ENCODE measurements at places on chromosomes 6 and 20.
A peak's percentile ranks its signal among the peaks of the same experiment; 100 is the strongest.

DNA sequence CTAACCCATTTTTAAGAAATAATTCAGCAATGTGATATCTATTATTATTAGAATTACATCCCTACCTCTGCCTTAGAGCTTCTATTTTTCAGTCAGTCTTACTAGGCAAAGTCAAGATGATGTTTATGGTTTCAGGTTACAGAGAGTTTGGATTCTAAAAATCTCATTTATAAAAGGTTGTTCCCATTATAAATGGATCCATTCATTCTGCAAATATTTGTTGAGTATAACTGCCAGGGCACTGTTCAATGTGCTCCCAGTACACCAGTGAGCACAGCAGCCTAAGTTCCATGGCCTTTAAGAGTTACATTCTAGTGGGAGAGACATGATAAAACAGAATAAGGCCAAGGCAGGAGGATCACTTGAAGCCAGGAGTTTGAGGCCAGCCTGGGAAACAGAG is 75.9 kb upstream of the EYA4 start:
- no peak for DNase-seq

GRCh38 chr6:125357515-125358256 is 55.9 kb upstream of the HDDC2 start:
- DNase-seq: no peak

DNA sequence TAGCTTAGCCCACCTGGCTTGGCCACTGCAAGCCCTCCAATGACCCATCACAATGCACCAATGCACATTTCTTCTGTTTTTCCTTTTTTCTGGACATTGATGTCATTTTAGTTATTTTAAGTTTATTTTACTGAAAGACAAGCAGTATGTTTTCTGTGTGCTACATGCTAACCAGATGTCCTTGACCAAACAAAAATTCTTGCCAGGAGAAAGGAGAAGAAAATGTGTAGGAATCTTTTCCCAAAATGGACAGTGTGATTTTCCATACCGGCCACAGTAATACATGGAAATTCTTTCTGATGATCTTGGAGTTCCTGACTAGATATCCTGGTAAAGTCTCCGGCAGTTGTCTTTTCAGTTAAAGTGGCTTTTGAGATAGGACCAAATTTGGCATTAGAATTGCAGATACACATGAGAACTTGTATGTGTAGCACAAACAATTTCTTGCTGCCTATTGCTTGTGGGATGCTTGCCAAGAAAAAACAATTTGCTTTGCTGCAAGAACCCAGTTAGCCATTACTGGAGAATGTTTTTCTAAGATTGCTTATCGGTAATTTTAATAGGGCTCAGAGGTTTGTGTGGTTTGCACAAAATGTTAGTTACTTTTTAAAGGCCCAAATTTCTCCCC is 696.5 kb upstream of the CITED2 start:
- no peak for DNase-seq

GRCh38 chr6:97473979-97474378 is 191.0 kb upstream of the MMS22L start:
- no peak for DNase-seq

GRCh38 chr6:38973178-38974057 is 75.2 kb upstream of the GLP1R start:
- peak; percentile 29 for DNase-seq

- DNase-seq: no peak
These were observed 545.6 kb upstream of the MAP3K7 start for GRCh38 chr6:91132461-91132860.

- DNase-seq: no peak
These were observed 18.3 kb downstream of the SDCBP2 start for GRCh38 chr20:1310506-1311190.
